ENCODE measurements at places on chromosomes 4 and X.

DNA sequence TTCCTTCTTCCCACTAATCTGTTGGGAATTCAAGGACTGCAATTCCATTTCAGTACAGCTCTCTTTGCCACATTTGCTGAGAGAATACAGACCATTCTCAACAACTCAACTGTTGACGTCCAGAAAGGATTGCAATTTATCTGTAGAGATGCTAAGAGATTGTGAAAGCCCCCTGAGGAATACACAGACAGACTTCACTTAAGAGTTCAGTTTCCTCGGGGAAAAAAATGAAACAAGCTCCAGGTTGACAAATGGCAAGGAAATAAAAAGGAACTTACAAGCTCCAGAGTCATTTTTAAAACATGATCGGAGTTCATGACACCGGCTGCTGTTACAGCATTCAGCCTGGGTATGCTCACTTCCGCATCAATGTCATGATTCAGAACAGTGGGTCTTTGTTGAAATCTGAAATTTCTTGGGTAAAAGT is 13.8 kb downstream of the TLR10 start:
- DNase-seq, result no peak

GRCh38 chr4:61911313-61911756 is 711.2 kb downstream of the ADGRL3 start:
- DNase-seq, result no peak

- DNase-seq, result no peak
These were observed 182.1 kb downstream of the SH3KBP1 start for GRCh38 chrX:19705196-19705769.

DNA sequence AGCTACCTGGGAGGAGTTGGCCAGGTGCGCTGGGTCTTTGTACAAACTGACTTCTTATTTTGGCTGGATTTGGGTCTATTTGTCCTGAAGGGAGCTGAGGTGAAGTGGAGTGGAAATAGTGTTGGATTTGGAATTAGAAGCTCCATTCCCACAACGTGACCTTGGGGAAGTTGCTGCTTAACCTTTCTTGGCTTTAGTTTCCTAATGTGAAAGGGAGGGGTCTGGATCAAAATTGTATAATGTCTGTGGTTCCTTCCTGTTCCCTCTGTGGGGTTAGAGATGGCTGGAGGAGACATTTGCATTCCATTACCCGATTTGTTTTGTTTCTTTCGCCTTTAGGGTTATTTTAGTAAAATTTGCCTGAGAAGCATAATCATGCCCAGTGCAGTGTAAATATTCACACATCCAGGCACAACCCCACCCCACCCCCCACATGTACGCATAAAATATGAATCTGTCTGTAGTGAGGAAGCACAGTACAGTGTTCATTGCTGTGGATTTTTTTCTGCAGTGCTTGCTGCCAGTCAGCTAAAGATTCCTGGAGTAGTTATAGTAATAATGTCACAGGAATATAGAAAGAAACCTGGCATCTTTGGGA is 21.5 kb downstream of the JADE1 start:
- no peak for DNase-seq

GRCh38 chr4:156290811-156291210 is 337.1 kb upstream of the CTSO start:
- DNase-seq, result no peak

DNA sequence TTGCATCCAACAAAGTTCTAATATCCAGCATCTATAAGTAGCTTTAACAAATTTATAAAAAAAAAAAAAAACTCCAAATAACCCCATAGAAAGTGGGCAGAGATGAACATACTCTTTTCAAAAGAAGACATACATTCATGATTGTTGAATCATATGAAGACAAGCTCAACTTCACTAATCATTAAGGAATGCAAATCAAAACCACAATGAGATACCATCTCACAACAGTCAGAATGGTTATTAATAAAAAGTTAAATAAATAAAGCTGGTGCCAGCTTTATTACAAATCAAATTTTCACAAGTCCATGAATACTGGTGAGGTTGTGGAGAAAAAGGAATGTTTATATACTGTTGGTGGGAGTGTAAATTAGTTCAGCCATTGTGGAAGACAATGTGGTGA is 592.0 kb downstream of the IQCM start:
- DNase-seq, result no peak

GRCh38 chr4:102761296-102761701 is 531 bp upstream of the MANBA start:
- no peak for DNase-seq

DNA sequence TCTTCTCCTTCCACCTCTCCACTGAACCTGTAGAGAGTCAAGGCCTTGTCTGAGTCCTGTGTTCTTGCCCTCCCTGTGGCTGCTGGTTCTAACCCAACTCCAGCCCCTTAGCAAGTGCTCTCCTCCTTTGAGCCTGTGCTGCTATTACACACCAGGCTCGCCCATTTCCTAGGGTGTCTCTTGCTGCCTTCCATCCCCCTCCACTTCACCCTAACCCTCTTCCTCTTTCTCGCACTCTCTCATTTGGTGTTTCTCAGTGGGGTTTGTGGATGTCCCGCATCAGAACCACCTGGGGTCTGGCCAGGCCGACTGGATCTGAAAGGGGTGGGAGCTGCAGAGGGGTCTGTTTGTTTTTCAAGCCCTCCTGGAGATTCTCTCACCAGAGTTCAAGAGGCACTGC is 156.7 kb downstream of the SPRY1 start:
- no peak for DNase-seq

GRCh38 chr4:64814616-64815015 is 405.4 kb upstream of the TECRL start:
- no peak for DNase-seq

GRCh38 chr4:90317785-90318184 is 190.6 kb downstream of the CCSER1 start:
- DNase-seq, result no peak

DNA sequence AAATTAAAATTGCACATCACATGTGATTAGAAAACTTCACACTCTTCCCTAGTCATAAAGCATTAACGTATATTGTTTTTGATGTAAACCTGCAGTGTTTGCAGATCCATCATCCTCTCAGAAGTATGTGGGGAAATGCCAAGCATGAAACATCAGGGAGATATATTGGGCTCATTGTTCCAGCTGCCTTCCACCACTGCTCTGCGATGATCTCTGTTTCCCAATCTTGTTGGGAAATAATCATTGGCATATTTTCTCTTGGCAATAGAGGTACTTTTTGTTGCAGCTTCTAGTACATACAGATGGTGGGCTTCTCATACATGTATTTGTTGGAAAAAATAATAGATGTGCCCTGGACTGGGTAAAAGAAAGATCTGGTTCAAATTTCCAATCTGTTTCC is 466.3 kb upstream of the HS3ST1 start:
- DNase-seq, result no peak

DNA sequence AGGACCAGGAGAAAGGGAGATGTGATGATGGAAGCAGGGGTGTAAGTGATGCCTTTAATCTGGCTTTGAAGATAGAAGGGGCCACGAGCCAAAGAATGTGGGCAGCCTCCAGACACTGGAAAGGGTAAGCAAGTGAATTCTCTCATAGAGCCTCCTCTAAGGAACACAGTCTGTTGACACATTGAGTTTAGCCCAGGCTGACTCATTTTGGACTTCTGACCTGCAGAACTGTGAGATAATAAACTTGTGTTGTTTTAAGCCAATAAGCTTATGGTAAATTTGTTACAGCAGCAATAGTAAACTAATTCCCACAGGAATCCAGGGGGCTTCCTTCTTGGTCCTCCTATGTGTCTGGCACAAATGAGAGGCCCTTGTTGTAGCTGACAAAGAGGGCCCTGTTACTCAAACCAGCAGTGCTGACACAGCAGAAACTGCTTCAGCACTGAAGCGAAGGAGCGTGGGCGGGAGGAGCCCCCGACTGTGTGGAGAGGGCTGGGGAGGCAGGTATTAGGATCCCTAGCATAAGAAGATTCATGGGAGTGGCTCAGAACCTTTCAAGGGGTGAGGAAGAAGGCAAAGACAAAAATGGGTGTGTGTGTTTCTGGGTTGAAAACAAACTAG is 268.7 kb downstream of the NR3C2 start:
- no peak for DNase-seq

- DNase-seq, result no peak
These were observed 2.7 kb downstream of the ELOVL6 start for GRCh38 chr4:110195561-110196205.

GRCh38 chrX:29627833-29628232 is 587.5 kb upstream of the MAGEB2 start:
- DNase-seq, result no peak

GRCh38 chr4:155657169-155657568 is 9.5 kb upstream of the GUCY1A1 start:
- DNase-seq, result no peak

- DNase-seq, result no peak
These were observed 24.3 kb upstream of the HGFAC start for GRCh38 chr4:3417448-3417847.

DNA sequence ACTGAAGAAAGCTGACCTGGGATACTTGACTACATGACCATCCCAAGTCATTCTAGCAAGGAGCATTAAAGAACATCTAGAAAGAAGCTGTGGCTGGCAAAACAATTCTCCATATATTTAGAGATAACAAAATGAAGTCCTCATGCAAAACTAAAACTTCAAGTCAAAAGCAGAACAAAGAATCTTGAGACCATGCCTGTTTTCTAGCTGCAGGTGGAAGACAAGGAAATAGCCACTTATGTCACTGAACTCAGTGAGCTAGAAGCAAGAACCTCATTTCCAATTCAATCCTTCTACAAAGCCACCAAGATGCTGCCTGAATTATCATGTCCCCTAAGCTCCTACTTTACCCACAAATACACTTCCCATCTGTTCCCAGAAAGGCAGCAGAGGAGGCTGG is 13.8 kb downstream of the USP46 start:
- DNase-seq, result no peak

DNA sequence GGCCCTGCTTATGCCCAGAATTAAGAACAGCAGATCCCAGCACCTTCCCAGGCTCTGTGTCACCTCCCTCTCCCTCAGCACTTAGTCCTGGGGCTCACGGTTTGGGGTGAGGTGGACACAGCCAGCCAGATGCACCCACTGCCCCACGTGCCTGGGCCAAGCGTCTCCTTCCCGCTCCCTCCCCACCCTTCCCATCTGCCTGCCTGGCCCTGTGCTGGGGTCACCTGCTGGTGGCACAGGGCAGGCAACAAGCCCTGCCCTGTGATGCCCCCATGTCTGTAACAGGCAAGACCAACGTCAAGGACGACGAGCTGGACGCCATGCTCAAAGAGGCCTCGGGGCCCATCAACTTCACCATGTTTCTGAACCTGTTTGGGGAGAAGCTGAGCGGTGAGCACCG is 5.3 kb downstream of the MYL5 start:
- no peak for DNase-seq

- DNase-seq, result peak; percentile 63
These were observed 243.1 kb downstream of the ANK2 start for GRCh38 chr4:113292371-113293042.

DNA sequence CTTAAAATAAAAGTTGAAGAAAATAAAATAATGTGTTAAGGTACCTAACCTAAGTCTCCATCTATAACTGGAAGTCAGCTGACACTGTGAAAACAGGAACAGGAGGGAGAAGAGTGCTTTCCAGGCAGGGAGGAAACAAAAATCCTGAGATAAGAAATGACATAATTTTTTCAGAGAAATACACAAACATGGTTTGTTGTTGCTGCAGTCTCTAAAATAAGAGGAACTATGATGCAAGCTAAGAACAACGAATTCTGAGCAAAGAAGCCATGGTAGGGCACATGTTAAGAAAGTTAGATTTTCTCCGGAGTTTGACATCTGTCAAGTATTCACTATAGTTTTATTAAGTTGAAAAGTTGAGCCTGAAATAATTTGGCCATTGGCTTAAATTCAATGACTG is 26.9 kb downstream of the PAPSS1 start:
- no peak for DNase-seq

DNA sequence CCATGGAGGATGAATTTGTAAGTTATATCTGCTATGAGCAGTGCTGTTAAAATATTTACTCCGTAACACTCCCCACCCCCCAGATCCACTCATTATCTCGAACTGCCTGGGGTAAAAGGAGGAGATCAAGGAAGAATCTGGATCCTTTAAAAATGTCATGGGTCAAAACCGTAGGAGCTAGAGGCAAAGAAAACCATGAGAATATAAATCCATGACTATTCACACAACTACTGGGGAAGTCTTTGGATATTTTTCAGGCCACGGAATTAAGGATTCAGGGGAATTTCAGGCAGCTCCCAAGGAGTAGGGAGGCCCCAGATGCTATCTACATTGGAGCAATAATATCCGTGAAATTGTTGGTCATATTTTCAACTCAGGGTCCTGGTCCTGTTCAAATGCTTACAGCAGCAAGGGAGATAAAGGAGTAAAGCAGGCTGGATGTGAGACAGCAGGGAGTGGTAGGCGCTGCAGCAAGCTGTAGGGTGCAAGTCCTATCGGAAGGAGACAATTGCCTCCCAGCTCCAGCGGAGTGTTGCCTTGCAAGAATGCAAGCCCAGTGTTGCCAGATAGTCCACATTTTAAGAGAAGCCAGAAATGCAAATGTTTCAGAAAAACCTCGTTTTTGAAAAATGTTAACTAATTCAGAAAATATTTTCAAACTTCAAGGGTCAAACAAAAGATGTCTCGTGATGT is 116.2 kb upstream of the KIT start:
- DNase-seq, result no peak

GRCh38 chrX:133412246-133412645 is 3.0 kb downstream of the GPC4 start:
- DNase-seq, result no peak

- DNase-seq, result no peak
These were observed 34.0 kb upstream of the UCP1 start for GRCh38 chr4:140602714-140603113.

DNA sequence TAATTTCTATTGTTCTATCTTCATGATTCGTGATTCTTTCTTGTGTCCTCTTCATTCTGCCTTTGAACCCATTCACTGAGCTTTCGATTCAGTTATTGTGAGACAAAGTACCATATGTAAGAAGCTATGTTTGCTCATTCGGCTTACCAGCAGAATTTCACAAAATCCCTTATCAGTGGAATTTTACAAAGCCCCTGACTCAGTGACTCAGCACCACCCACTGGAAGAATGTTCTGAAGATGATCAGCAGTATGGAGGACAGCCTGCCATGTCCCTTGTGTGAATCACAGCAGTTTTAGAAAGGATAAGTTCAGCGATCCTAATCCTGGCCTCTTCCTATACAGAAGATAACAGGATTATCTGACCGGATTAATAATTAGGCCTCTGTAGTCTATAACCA is 5.8 kb upstream of the UXT start:
- DNase-seq, result no peak

DNA sequence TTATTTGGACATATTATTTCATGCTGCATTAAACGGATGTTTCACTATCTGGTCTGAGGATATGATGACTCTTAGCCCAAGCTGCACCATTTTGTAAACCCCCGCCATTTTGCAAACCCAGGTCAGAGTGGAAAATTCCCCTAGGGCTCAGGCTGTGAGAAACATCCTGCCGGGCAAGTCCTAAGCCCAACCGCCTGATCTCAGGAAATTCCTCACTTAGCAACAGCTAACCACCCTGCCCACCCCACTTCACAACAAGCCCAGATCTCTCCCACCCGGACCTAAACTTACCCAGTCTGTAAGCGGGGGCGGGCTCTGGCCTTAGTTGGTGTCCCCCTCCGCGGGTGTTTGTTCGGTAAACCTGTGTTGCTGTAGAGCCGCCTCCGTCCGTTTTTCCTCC is 2747.1 kb downstream of the PCDH7 start:
- no peak for DNase-seq

Data from nucleus accumbens (tissue), 56 donors.